ENCODE measurements at places on chromosomes 6 and 20.

DNA sequence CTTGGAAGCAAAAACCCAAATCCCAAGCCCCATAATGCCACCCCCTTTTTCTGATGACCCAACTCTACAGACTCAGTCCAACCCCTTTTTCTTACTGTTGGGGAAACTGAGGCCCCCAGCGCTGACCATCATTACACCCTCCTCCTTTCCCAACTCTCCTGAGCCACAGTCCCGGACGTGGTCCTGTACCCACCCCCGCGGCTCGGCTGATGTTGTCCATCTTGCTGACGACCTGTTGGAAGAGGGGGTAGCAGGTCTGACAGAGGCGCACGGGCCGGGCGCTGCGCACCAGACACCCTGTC lies 533 bp downstream of the OSTM1 start:
- no peak for DNase-seq

DNA sequence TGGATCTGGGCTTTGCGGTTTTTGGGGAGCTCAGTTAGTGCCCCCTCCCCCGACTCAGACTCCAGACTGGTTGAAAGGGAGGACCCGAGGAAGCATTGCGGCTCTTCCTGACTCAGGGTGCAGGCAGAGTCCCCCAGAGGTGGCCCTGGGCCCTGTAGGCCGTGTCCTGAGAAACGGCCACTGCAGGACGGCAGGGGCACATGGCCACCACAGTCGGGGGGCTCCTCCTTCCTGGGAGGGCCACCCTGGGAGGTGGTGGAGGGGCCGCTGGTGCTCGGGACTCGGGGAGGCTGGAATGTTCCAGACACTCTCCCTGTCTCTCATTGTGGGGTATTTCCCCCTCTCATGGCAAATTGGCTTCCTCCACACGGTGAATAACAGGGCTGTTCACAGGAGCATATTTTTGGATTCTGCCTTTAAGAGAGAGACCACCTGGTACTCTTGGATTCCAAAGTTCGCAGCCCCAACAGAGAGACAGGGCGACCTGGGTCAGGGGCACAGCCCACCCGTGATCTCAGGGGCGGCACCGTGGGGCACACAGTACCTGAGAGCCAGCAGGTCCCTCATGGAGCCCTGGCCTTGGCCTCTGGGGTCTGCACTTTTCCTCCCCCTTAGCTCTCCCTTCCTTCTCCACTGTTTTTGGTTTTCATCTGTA lies 35.7 kb downstream of the FRMD1 start:
- no peak for DNase-seq

GRCh38 chr20:3014662-3015061 lies 28.8 kb upstream of the GNRH2 start:
- no peak for DNase-seq

DNA sequence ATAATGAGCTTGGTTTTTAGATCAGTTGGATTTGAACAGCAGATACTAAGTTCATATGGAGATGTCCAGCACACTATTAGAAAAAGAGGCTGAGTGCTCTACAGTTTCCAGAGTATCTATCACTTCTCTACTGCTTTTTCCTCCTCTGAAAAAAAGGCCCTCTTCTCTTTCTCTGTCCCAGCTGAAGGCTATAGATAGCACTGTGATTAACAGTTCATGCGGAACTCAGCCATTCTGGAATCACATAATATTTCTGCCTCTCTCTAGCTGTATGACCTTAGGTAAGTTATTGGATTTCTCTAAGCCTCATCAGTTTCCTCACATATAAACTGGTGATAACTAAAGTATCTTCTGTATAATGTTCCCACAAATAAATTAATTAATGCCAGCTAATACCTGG lies 184.1 kb downstream of the UBE3D start:
- DNase-seq = no peak

- no peak for DNase-seq
Observed at GRCh38 chr6:159169557-159170332, 545 bp downstream of the FNDC1 start.

- DNase-seq = no peak
Observed at GRCh38 chr6:7911345-7911725, 747 bp upstream of the TXNDC5 start.

DNA sequence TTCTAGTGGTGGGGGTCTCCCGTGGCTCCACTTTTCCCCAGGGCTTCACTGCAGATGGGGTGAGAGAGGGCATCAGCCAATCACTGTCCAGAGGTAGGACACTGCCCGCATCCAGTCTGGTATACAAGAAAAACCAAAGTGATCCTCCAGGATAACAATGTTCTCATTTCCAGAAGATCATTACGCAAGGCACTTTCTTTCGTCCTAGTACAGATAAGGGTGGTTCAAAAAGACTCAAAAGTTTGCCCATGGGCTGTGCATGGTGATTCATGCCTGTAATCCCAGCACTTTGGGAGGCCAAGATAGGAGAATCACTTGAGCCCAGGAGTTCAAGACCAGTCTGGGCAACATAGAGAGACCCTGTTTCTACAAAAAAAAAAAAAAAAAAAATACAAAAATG lies 16.4 kb downstream of the GMDS start:
- DNase-seq = no peak

GRCh38 chr6:27139756-27140579 lies 107.5 kb upstream of the PRSS16 start:
- DNase-seq = no peak

DNA sequence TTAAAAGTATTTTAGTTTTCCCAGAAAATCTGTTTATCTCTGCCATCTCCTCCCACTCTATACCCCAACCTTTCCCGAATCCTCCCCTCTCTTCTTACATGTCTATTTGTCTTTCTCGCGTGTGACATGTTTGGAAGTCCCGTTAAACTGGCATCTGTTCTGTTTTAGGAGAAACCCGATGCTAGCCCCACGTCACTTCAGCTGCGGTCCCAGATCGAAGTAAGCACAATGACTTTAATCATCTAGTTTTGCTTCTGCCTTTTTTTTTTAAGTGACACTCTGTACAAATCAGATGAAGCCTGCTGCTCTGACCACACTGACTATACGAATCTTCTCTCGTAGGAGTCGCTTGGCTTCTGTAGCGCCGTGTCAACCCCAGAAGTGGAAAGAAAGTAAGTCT lies 97.4 kb downstream of the SASH1 start:
- no peak for DNase-seq

DNA sequence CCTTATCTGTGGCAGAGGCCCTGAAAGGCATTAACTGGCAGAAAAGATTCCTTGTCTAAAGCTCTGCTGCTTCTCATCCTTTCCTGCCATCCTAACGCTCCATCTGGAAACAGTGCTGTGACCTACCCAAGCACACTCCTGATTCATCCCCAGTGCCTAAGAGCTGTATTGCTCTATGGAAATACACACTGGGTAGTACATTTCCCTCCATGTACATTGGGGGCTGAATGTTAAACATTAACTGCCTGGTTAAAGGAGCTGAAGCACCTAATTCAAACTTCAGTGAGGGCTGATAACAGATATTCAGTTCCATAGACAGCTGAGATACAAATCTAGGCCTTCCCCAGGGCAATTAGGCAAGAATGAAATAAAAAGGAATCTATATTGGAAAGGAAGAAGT lies 36.7 kb upstream of the GMPR start:
- DNase-seq = no peak

GRCh38 chr6:11899645-11900044 lies 112.5 kb upstream of the HIVEP1 start:
- no peak for DNase-seq

DNA sequence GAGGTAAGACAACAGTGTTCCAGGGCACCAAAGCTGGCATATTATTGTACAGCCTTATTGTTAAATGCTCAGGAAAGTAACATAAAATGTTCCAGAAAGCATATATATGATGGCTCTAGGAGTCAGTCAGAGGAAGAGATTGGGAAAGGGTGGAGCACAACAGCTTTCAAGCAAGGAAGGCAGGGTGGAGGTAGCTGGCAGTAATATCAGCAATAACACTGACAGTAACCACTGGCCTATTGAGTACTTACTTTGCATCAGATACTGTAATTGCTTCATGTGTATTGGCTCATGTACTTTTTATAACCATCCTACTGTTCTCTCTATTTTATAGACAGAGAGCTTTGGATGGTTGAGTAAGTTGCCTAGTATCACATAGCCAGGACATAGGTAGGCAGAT lies 830.2 kb downstream of the DHX35 start:
- no peak for DNase-seq

- DNase-seq = no peak
Observed at GRCh38 chr20:16970776-16971175, 222.6 kb downstream of the OTOR start.

DNA sequence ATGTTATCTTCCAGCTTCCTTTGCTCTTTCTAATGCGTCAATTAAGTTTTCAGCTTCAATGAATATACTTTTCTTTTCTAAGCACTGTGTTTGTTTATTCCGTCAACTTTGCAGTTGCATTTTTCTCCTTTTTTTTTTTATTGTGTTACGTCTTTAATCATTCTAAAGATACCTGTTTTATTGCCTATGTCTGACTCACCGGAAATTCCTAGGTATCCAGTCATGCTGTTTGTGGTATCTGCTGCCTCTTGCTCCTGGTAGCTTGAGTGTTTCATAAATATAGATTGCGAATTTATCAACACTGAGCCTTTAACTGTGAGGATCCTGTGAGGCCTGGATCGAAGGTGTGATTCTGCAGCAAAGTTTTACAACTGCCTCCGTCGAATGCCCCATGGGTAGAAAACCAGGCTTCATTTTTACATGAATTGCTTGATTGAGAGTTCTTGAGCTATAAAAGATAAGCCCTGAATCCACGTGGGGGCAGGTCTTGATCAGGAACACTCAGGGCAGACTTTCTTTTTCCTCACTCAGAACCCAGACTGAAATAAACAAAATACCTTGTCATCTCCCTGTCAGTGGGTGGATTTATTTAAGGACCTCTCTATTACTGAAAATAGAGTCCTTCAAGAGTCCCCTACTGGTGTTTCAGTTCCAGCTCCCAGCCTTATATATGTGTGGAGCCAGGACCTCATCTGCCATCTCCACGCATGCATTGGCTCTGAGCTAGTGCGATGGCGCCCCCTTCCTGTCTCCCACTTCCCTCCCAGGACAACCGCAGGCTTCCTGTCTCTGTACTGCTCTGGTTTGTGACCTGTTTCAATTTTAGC lies 60.1 kb upstream of the LRRC1 start:
- no peak for DNase-seq

- no peak for DNase-seq
Observed at GRCh38 chr6:23181356-23182110, 612.2 kb downstream of the HDGFL1 start.

DNA sequence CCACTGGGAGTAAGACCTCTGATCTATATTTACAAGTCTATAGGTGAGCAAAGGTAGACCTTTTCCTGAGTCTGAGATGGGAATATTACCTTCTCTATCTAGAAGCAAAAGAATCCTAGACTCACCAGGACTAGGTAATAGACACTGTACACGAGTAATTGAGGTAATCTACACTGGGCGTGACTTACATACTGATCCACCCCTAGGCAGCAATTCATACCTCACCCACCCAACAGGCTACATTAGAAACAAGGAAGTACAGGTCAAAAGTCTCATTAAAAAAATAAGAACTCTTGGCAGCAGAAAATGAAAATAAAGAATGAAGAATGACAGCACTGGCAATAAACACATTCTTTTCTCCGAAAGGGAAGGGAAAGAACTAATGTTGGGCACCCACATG lies 7.6 kb downstream of the CSNK2A1 start:
- DNase-seq = no peak

GRCh38 chr6:133991096-133991593 lies 38.1 kb downstream of the TBPL1 start:
- no peak for DNase-seq

DNA sequence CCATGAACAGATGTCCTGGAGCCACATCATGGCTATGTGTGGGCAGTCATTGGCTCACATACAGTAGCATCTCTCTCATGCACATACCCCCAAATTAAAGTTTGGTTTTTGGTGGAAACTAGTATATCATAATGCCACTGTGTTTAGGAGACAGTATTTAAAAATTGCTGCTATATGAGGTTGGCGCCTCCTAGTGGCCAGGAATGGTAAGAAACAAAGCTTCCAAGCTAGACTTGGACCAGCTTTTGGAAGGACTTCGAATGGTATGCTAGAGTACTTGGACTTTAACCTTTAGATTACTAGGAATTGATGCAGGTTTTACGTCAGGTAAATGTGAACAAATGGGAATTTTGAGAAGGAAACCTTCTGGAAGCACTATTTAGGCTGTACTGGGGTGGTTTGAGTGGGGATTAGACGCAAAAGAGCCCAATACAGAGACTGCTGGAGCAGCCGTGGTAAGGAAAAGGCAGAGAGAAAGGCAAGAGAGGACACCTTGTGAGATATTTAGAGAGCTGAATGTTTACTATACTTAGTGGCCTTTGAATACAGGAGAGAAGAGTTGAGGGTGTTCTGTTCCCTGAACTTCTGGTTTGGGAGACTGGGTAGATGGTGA lies 23.8 kb downstream of the PRSS35 start:
- no peak for DNase-seq

- DNase-seq = no peak
Observed at GRCh38 chr6:6694825-6695624, 106.5 kb downstream of the LY86 start.

Data from caudate nucleus (tissue), 63 donors.